ENCODE measurements at places on chromosomes 5 and 9.
A peak's percentile ranks its signal among the peaks of the same experiment; 100 is the strongest.

GRCh38 chr5:37835380-37835973, 4.4 kb downstream of the GDNF start:
- DNase-seq, result peak; percentile 49

DNA sequence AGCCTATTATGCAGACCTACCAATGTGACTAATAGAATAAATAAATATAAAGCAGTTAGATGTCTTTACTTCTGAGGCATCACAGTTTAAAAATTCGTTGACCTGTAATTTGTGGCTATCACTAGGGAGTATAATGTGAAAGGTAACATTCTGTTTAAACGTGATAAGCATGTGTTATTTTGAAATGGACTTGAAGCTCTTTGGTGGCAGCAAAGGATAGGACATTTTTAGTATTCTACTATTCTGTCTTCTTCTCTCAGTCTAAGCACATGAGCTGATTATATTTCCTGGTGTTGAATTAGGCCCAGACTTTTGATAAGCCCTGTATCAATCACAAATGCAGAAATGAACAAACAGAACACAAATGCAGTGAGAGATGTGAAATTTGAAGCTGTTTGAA, 974.0 kb upstream of the CDH10 start:
- no peak for DNase-seq

GRCh38 chr5:155631116-155631515, 617.6 kb downstream of the KIF4B start:
- no peak for DNase-seq

- no peak for DNase-seq
Measured at GRCh38 chr5:73143716-73144115, 23.3 kb downstream of the TMEM171 start.

DNA sequence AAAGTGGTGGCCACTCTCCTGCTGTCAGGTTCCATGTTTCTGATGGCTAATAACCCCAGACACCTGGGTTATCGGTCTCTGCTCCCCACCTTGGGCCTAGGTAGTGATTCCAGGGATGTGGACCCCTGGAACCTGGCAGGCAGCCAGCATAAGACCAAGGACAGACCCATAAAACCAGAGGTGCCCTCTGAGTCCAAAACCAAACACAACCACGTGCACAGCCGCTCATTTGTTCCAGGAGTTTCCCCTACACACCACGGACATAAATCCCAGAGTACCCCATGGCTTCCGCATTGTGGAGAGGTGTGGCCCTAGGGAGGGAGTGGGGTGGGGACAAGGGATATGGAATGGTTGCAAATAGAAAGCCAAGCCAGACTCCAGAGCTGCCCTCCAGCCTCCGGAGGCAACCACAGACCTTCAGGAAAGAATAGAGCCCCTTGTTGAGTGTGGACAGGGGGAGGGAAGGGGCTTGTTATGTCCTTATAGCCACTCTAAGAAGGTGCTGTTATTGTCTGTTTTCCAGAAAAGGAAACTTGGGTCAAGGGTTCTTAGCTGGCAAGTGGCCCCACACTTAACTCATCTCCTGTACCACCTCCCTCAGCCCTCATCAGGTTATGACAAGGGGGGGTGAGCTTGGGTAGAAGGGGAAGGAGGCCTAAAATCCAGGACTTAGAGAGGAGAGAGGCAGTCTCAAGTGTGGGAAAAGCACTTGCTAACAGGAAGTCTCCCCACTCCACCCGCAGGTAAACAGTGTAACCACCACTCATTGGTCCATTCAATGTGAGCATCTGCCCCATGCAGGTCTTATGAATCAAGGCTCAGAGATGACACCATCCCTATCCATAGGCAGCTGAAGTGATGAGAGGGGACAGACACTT, 23.6 kb upstream of the CYSTM1 start:
- DNase-seq, result no peak

DNA sequence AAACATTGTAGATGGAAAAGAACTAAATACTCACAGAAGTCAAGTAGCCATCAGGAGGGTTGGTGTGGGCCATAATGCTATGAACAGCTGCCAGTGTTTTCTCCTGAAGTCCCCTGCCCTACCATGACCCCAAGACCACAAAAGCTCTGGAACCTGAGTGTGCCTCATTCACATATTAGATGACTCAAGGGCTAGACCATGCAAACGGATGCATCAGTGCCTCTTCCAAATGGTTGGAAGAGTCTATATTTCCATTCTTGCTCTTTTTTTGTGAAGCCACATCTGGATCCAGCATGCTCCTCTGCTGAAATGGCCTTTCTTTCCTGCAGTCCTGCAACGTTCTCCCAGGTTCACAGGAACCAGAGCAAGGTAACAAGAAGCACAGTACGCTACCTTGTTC, 136.6 kb upstream of the EPB41L4A start:
- no peak for DNase-seq

GRCh38 chr5:178389796-178390195, 157.2 kb upstream of the PHYKPL start:
- no peak for DNase-seq

DNA sequence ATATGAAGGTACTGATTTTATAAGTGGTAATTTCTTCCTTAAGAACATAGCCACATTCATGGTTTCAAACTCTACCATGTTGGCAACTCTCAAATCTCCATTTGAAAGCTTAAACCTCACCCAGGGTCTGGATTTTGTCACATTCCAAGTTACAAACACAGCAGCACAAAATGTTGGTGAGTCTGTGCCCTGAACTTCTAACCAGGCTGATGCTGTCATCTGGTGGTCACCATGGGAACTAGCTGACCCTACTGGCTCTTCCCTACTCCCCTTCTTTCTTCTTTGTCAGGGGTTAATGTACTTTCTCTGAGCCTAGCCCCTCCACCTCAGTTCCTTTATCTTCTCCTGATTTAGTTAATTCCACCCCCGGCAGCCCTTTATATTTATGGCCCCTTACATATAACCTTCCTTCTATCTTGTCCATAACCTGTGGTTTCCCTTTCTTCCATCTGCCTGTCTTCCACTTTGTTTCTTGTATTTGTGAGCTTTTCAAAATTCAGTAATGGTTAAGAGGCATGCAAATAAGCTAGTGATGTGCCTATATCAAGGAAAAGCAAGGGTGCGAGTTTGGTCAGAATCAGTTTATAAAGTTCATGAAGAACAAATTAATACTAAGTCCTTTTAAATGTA, 35.9 kb downstream of the TGFBR1 start:
- DNase-seq, result no peak

GRCh38 chr9:124218987-124219461, 38.7 kb upstream of the NEK6 start:
- DNase-seq, result no peak

DNA sequence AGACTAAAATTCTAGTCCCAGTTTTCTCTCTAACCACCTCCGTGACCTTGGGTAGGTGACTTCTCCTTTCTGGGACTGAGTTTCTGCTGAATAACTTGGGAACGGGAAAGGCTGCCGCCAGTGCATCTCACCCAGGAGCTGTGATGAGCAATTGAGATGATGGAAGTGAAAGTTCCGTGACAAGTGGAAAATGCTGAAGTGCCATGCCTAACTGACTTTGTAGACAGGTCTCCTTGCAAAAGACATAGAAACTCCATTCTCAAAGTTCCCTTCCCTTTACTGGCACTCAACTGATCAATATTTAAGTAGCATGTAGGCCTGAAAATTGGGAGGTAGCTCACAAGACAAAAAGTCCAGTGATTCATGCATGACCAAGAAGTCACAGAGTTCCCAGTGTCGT, 6.3 kb upstream of the ADAM19 start:
- no peak for DNase-seq

GRCh38 chr5:118017536-118017935, 970.8 kb downstream of the DTWD2 start:
- DNase-seq, result no peak

DNA sequence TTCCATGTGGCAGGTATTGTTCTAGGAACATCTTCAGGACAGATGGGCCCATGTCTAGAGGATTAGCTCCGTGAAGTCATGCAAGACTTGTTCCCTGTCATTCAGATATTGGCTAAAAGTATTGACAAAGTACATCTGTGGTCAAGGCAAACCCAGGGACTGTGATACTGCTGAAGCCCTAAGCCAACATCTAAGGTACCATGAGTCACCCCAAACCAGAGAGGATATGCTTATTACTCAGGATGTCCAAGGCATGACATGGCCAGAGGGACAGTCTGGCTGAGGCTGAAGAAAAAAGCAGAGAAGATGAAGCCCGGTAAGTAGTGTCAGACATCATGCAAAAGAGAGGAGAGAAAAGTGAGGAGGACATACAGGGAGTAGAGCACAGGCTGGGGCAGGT, 31.0 kb downstream of the HMHB1 start:
- no peak for DNase-seq

DNA sequence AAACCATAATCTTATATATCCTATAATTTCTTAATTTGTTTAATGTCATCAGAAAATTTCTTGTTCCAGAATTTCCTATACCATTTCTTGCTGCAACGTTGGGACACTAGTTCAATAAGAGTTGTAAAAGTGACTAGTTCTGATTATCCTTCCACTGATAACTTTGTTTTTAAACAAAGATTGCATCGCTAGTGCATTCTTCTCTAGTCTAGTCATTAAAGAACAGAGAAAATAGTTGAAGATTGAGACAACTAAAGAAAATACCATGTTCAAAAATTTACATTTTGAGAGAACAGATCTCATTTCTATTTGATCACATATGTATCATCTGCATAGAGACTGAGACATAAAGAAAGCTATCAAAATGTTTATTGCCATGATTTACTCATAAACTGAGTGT, 1888.2 kb downstream of the EFNA5 start:
- DNase-seq, result no peak

DNA sequence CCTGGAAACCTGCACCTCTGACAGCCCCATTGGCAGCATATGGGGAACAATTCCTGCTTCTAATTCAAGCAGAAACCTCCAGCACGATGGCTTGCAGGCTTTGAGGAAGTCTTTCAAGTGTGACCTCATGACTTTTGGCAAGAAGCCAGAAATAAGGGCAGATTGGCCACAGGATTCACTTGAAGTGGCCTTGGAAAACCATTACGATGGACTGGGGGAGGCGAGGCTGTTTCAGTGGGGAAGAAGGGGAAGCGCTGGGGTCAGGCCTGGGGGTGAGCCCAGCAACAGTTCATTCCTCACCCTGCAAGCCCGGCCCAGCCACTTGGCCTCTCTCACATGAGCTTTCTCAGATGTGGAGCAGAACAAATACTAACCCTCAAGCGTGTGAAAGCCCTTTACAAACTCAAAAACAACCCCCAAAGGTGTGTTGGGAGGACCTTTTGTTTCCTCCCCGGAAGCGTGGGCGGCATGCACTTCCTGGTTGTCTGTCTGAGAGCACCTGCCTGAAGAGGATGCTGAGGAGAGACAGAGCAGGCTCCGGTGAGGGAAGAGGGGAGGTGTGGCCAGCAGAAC, 26.9 kb upstream of the EEIG1 start:
- peak; percentile 68 for DNase-seq

- DNase-seq, result no peak
Measured at GRCh38 chr9:132670457-132671391, at the start of gene GTF3C4. GTF3C4 (plus strand) TSS chr9:132670464; CDS start chr9:132670599, 135 bp downstream.

- DNase-seq, result no peak
Measured at GRCh38 chr5:55857247-55857640, 6.1 kb downstream of the IL31RA start.

GRCh38 chr9:107673861-107674720, 184.5 kb upstream of the KLF4 start:
- DNase-seq, result no peak

- DNase-seq, result no peak
Measured at GRCh38 chr5:172906436-172906835, 52.8 kb upstream of the RPL26L1 start.

DNA sequence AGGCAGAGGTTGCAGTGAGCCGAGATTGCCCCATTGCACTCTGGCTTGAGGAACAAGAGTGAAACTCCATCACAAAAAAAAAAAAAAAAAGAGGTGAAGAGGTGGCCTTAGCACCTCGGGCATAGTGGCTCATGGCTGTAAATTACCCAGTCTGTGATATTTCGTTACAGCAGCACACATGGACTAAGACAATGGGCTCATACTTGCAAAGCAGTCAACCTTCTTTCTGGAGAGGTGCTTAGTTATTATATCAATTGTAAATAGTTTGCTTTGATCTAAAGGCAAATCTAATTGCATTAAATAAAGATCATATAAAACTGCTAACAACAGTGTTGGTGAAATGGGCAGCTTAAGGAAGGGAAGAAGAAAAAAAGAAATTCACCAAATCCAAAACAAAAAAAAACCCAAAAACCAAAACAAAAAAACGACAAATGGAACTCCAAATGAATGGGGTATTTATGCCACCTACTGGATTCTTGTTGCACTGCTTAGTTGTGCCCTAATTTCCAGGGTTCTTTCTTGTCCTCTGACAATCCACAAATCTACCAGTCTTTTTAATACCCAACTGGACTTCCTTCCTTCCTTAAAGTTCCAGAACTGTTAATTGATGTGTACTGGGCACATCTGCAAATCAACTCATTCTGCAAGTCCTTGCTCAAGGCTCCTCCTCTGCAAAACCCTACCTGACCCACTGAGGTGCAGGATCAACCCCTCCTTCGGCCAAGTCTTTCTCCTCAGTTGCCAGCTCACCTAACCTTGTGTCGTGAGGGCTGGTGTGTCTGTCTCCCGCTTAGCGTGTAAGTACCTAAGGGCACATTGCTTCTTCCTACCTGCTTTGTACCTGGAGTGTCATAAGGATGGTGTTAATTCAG, 35.0 kb upstream of the DMRT1 start:
- DNase-seq, result peak; percentile 19

DNA sequence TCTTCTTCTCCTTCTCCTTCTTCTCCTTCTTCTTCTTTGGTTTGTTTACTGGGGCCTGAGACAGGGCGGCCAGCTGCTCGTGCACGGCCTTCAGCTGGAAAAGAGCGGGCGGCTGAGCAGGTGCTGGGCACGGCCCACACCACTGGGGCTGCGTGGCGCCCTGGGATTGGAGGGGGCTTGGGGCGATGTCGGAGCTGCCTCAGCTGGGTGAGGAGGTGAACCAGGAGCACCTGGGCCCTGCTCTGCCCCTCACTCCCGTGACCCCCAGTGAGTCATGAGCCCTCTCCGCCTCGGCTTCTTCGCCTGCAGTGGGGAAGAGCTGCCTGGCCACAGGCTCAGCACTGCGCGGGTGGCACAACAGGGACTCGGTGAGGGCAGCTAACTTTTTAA, 14.9 kb downstream of the BRD3OS start:
- no peak for DNase-seq

DNA sequence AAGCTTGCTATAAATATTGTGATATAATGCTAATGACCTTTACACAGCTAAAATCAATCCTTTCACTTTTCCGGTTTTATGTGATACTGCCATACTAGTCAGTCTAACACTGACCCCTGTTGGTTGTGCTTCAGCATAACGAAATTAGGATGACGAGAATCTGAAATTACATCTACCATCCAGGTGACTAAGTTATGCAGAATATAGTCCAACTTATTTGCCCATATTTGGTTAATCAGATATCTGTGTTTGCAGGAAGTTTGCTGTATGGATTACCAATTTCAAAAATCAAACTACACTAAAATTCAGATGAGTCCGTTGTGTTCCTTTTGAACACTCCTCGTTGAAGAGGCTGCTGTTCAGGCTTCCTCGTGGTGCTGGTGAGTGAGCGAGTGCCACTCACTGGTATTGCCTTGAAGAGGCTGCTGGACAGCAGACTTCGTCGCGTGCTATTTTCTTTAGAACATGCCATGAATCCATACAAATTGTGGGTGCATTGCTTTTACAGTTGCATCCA, 32.5 kb downstream of the TENT4A start:
- DNase-seq, result no peak

All from right kidney (tissue), 9 donors.